ENCODE measurements at places on chromosomes 12 and 14.

DNA sequence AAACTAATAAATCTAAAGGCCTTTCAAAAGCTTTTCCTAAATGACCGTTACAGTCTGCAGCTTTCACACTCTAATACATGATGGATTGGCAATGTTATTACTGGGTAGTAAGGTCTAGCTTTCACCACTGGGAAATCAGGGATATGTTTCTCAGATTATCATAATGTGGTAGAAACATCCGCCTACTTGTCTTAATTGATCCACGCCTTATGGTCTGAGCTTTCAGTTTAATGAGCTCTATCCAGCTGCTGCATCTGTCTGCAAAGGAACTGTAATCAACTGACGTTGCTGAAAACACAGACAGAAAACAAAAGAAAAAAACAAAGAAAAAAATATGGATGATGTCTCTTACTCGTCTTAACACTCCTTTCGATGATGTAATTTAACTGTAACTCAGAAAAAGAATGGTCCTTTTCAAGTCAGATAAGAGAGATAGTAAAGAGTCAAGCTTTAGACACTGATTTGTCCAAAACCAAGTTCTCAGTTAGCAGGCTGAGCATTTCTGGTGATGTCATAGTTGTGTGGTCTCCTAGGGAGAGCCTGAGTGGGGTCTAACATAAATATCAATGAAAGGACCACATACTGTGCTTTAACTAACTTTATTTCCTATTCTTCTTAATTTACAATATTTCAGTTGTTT, 85.9 kb downstream of the C2CD5 start:
- DNase-seq: no peak

DNA sequence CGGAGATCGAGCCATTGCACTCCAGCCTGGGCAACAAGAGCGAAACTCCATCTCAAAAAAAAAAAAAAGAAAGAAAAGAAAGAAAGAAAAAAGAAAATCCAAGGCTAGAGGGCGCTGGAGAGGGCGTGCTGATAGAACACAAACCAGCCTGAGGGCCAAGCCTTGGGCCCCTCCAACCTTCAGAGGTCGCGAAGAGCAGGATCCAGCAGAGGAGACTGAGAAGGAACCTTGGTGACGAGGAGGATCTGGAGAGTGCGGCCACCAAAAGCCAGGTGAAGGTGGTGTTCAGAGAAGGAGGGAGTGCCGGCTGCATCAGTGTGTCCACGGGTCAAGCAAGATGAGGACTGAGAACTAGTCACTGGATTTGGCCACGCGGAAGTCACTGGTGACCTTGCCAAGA, 4.1 kb upstream of the DYNC1H1 start:
- peak; percentile 58 for DNase-seq

DNA sequence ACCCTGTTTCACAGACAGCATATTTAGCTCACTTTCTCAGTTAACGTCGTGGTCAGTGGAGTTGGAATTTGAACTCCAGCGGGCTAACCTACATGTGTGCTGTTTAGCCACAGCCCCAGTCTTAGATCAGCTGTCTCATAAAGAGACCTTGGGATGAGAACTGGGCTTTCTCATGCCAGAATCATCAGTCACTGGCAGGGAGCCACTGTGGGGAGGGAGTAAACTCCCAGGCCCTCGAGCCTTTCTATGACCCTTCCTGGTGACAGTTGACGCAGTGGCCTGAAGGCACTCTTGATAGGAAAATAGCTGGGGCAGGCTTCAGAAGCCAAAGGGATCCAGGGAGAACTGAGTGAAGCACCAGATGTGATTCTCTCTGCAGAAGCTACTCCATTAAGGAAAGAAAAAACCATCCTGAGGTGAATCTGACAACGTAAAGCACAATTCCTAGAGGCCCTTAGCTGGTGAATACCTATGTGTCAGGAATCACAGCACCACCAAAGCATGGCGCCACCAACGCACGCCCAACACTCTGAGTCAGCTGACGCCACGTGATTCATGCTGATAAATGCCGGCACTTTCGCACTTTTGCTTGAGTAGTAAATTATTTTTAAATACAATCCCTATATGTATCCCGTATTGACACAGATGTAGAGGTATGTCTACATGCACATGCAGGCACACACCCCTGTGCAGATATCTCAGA, 279.6 kb upstream of the TMEM132C start:
- DNase-seq: no peak

GRCh38 chr12:128797119-128798118, 26.3 kb downstream of the SLC15A4 start:
- no peak for DNase-seq

DNA sequence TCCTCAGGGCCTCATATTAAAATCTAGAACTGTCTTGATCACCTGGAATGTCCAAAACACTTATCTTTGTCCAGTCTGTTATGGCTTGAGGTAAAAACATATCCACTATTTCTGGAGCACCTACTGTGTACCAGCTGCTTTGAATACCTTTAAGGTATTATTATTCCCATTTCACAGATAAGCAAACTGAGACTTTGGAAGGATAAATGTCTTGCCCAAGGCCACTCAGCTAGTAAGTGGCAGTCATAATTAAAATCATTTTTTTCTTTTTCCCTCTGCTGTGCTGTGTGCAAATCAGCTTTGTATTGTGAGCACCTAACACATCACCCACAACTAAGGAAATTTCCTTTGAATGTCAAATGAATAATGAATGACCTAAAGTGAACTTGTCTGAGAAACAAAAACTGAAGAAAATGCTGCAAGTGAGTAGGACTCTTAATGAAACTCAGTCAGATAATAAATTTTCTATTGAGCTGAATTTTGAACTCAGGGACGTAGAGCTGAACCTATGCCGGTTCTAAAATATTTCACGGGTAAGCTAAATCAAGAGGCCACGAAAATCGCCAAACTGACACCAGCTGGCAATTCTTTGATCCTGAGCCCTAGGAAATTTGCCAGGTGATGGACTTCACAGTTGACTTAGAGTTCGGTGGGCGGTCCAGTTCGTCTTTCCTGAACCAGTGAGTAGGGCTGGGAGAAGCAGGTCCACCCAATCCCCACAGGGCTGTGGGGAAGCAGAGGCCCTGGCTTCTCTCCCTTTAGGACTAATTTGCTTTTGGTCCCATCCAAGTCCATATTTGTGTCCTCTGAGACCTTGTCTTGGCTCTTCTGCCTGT, 159.7 kb upstream of the PWP1 start:
- no peak for DNase-seq

- peak; percentile 57 for DNase-seq
Observed at GRCh38 chr12:96240656-96241055, 46.5 kb downstream of the ELK3 start.

- no peak for DNase-seq
Observed at GRCh38 chr12:103596981-103597380, 9.9 kb downstream of the STAB2 start.

DNA sequence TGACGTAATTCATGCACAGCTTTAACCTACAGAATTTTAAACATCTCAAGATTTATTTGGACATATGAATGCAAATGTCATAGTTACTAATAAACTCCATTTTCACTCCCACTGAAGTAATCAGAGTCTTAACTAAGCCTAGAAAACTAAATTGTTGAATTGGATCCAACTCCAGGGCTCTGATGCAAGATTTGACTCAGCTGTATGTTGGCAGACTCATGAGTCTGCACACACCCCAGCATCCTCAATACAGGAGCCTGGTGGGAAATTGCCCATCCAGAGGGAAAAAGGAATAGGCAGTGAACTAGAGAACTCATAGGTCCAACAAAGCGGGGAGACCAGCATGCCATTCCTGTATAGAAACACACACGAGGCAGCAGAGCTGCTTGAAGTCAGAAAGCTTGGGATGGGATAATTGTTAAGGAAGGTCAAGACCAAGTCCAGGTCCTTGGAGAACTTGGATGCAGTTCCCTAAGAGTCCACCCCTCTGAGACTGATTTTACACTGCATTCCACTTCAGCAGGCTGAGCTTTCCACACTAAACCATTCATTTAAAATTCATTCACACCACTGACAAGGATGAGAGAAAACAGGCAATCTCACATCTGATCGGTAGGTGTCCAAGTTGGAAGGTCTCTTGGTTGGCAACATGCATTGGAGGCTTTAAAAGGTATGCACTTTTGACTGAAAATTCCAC, 14.4 kb downstream of the TMTC1 start:
- DNase-seq: no peak

- DNase-seq: no peak
Observed at GRCh38 chr12:51005030-51005429, 21.2 kb downstream of the SLC11A2 start.

GRCh38 chr14:85087201-85087600, 442.7 kb upstream of the FLRT2 start:
- no peak for DNase-seq

DNA sequence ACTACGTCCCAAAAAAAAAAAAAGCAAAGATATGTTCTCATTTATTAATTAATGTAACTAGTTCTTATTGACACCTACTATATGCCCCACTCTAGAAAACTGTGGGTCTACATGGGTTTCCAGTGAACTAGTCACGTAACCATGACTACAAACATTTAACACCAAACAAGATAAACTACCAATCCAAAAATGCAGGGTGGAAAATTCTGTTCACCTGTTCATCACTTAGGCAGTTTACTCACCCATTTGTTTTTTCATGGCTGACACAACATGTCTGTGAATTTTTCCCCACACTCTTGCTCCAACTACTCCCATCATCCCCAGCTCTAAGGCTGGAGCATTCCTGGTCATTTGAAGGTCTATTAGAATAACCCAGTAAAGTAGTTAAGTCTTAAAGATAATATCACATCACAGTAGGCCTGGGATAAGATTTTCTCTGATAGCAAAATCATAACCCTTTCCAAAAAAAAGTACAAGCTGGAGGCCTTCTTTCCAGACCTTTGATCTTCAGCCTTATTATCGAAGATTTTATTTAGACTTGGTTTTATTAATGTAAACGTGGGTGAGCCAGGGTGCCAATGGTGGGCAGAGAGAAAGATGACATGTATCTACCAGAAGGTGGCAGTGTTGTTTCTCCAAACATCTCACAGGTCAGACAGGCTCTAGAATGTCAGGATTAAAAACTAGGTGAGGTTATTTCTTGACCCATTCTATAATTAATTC, 61.6 kb upstream of the DAAM1 start:
- DNase-seq: peak; percentile 11

DNA sequence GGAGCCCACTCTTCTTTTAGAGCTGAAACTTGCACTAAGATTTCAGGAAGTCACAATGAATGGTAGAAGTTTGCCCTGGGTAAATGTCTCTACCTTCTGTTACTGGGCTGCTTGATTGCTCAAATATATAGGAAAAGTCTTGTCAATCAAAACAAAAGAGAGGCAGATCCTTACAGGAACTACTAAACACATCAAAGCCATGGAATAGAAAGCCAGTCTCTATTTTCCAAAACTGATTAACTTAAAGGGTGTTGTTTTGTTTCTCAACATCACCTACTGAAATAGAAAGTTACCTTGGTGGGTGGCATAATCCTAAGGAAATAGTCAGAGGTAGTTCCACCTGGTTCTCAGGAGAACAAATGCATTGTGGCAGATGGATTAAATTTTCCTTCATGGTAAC, at the start of gene GPHB5:
Gene GPHB5, minus strand, starts transcription at position 101 of the 400 bp plus-strand sequence. CDS start 1,086 bp downstream, outside the sequence.
- no peak for DNase-seq

DNA sequence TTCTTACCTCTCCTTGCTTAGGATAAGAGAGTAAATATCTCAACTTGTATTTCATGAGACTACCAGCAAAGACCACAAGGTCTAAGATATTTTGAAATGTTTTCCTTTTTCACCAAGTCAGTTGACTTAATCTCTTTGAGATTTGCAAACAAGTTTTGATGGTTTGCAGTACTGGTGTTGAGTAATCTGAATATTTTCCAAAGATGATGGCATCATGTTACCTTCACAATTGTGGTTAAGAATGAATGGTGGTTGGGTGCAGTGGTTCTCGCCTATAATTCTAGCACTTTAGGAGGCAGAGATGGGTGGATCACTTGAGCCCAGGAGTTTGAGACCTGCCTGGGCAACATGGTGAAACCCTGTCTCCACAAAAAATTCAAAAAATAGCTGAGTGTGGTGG, 225.7 kb downstream of the TMTC2 start:
- DNase-seq: no peak

GRCh38 chr12:46265734-46266133, 3.1 kb downstream of the SLC38A1 start:
- DNase-seq: no peak

- no peak for DNase-seq
Observed at GRCh38 chr12:24833513-24833912, 115.4 kb downstream of the BCAT1 start.

GRCh38 chr14:83940253-83940652, 1589.7 kb upstream of the FLRT2 start:
- DNase-seq: no peak

DNA sequence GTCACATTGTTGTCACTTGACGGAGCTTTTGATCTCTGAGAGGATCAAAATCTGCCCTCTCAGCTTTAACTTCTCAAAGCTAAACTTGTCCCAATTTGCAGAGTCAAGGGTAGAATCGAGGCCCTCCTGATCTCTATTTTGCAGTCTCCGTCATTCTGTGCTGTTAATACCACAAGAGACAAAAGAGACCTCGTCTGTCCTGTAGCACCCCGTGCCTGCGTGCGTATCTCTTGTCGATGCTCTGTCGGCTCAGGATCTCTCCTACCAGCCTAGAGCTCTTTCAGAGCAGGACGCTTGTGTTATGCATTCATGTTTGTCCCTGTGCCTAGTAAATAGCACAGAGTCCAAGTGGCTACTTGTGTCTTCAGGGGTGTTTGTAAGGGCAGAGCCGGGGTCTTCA, 5.1 kb downstream of the EVL start:
- DNase-seq: no peak

DNA sequence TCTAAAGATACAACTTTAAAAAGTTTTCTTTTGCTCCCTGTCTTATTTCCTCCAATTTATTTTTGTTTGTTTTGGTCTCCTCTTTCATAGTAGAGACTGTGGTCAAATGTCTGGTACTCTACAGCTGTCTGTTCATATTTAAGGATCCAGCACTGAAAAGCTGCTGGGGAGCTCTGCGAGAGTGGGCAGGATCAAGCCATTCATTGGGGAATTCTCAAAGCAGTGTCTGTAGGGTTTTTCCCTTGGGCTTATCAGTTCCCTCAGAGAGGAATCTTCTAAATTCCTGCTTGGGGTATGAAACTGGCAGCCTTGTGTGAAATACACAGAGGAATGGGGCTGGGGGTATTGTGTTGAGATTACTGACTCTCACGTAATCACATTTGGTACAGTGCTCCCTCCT, 52.3 kb downstream of the FNTB start:
- DNase-seq: no peak

DNA sequence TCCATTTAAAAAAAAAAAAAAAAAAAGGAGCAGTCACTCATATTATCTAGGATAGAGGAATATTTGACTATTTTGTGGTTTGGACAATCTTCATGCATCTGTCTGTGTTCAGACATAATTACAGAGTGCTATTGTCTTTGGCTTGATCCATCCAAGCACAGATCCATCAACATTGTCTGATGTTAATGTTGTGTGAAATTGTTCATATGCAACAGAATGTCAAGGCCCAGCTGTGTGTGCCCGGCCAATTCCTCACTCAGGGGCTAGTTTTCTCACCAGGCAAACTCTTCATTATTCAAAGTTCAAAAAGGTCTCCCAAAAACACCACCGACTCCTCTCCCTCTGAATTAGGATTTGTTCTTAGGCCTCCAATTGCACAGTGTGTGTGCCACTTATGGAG, 324.9 kb upstream of the TMTC1 start:
- no peak for DNase-seq

- no peak for DNase-seq
Observed at GRCh38 chr12:56122637-56123036, 4.6 kb downstream of the ZC3H10 start.
